ENCODE measurements at places on chromosomes 2 and 18.

GRCh38 chr2:27202854-27203253 lies 9.0 kb upstream of the ATRAID start:
- no peak for DNase-seq

- no peak for DNase-seq
These were observed 76.3 kb upstream of the DTNB start for GRCh38 chr2:25749676-25750075.

- no peak for DNase-seq
These were observed 21.1 kb upstream of the KLHL29 start for GRCh38 chr2:23363831-23364230.

- DNase-seq = no peak
These were observed 7.8 kb downstream of the MFSD2B start for GRCh38 chr2:24017711-24018110.

- DNase-seq = no peak
These were observed 11.6 kb downstream of the ADCY3 start for GRCh38 chr2:24908461-24908901.

GRCh38 chr18:52615321-52615720 lies 275.3 kb downstream of the DCC start:
- no peak for DNase-seq

All from SW 1271 (cell line).